ENCODE measurements at places on chromosomes 16 and 17.

- DNase-seq, result no peak
Measured at GRCh38 chr17:57699751-57700219, 45.3 kb downstream of the CCDC182 start.

- peak; percentile 79 for DNase-seq
Measured at GRCh38 chr17:29778956-29779811, 150.8 kb downstream of the SSH2 start.

DNA sequence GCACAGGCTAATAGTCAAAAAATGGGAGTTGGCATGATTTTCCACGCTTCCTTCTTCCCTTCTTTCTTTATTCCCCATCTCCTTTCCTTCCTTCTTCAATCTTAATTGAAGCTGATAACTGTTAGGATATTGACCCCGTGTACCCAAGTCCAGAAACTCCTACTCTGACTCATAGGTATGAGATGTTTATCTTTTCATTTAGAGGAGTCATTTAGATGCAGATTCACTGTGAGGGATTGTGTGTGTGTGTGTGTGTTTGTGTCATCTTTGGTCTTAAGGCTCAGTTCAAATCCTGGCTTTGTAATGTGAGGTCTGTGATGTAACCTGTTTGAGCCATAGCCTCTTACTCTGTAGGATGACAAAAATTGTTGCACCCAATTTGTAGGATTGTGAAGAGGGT is 332.0 kb upstream of the MAF start:
- DNase-seq, result no peak

DNA sequence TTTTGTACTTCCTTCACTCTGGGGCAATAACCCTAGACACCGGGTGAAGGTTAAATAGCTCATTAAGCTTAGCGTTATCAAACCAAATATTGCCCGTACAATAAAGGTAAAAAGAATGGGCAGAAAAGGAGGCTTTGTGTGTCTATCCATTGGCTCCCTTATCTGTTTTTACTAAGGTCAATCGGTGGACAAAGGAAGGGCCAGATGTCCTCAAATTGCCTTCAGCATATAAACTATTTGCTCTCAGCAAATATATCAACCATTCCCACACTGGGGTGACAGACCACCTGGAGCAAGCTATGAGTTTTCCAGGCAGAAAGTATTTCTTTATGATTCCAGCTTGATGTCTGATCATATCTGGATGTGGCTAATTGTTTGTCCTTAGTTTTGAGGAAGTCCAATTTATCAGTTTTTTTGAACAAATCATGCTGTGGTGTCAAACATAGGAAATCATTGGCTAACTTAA is 25.3 kb upstream of the WIPI1 start:
- DNase-seq, result no peak

- DNase-seq, result peak; percentile 21
Measured at GRCh38 chr17:1087381-1088241, 90.7 kb downstream of the TIMM22 start.

DNA sequence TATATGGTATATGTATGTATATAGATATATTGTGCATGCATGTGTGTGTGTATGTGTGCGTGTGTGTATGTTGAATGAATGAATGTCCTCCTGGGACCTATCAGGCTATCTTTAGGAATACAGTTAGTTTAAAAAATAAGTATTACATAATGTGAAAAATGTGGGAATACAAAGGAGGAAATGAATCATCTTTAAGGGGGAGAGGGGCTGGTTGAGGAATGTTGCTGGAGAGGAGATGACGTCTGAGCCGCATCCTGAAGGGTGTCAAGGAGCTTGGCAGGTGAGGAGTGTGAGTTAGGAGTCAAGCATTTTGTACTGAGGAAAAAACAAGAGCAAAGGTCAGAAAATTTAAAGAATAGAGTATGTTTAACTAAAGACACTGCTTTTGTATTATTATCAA is 62.4 kb upstream of the NLK start:
- no peak for DNase-seq

GRCh38 chr17:63430223-63430622 is 15.9 kb downstream of the CYB561 start:
- no peak for DNase-seq

DNA sequence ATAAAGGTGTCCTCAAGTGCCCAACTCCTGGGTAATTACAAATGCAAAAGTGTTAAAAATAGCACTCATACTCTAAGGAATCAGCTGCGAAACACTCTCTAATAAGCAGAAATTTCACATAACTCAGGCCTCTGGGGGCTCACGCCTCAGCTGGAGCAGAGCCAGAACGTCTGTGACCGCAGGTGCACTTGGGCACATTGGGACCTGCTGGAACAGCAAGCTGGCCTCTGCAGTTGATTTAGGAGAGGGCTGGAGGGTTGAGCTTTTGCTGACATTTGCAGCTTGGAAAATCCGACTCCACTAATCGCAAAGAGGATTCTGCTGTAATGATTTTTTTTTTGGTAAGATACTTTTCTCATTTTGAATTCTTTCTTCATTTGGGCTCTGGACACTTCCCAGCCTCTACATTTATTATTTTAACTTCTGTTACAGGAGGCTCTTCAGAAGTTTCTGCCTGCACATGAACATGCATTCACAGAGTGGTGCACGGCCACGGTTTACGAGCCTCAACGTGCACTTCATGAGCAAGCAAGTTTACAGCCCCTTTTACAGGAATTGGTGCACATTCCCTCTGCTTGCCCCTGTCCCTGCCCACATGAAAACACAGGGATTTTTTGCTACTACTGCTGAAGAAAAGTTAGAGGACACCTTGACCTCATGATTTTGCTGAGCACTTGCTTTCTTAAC is 4.1 kb upstream of the SNTB2 start:
- DNase-seq, result no peak
